Stimulated activated CD8-positive, alpha-beta memory T cell treated with anti-CD3 and anti-CD28 coated beads, Interleukin-4, amount 100 ng/mL, for 4 hours (primary cell): ENCODE measurements at places on chromosomes 5 and 9.
A peak's percentile ranks its signal among the peaks of the same experiment; 100 is the strongest.

DNA sequence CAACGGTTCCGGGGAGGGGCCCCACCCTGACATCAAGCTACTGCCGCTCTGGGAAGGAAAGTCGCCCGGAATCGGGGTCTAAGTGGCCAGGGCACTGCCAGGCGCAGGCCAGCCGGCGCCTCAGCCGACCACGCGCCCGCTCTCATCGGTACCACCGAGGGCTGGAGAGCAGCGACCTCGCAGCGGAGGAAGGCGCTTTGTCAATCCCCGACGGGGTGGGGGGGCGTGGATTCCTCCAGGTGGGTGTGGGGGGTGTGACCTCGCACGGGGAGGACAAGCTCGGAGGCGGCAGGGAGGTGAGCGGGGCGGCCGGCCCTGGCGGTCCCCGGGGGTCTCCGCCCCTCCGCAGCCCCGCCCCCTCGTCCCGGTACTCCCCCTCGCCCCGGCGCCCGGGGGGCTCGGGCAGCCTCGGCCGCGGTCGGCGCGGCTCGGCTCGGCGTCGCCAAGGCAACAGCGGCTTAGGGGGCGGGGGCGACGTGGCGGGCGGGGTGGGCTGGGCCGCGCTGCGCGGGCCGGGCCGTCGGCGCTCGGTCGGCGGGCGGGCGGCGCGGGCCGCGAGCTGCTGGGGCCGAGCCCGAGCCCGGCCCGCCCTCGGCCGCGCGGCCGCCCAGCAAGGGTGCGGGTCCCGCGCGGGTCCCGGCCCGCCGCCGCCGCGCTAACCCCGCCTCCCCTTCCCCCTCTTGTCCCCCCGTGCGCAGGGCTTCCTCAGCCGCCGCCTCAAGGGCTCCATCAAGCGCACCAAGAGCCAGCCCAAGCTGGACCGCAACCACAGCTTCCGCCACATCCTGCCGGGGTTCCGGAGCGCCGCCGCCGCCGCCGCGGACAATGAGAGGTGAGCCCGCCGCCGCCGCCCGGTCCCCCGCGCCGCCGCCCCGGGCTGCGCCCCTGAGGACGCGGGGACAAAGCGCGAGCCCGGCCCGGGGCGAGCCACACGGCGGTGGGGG, 47.5 kb downstream of the DAB2IP start:
- DNase-seq: peak; percentile 40

DNA sequence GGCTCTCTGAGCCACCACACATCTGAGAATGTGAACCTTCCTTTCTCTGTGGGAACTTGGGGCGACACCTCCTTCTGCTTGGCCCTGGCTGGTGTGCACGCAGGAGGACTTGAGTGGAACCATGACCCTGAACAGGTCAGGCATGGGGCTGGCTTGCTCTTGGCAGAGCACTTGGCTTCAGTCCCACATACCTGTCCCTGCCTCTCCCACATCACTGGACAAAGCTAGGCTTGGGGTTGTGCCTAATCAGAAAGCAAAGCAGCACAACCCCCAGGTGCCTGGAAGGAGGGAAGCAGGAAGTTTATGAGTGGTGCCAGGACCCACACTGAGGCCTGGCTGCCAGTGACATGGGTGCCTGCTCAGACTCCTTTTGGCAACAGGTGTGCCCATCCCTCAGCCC, 13.2 kb downstream of the GADD45G start:
- no peak for DNase-seq

GRCh38 chr9:15187589-15187988, 119.4 kb downstream of the TTC39B start:
- DNase-seq: no peak

- no peak for DNase-seq
Measured at GRCh38 chr5:142984525-142984924, 214.3 kb downstream of the ARHGAP26 start.

GRCh38 chr5:122352331-122352730, 40.3 kb downstream of the SNCAIP start:
- DNase-seq: no peak

DNA sequence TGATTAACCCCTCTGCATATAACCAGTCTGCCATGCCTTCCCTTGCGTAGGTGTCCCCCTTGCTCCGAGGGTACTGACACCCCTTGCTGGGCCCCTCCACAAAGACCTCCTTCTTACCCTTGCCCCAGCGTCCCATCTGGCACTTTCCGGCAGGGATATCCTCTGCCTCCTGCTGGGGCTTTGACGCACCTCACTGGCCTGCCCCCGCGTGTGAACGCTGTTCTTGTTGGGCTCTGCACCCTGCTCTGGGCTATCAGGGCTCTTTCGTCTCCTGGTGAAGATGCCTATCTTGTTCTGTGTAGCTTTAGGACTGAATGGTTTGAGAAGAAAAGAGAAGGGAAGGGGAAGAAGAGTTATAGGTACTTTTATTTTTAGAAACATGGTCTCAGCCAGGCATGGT, 53.0 kb downstream of the SUB1 start:
- DNase-seq: no peak

DNA sequence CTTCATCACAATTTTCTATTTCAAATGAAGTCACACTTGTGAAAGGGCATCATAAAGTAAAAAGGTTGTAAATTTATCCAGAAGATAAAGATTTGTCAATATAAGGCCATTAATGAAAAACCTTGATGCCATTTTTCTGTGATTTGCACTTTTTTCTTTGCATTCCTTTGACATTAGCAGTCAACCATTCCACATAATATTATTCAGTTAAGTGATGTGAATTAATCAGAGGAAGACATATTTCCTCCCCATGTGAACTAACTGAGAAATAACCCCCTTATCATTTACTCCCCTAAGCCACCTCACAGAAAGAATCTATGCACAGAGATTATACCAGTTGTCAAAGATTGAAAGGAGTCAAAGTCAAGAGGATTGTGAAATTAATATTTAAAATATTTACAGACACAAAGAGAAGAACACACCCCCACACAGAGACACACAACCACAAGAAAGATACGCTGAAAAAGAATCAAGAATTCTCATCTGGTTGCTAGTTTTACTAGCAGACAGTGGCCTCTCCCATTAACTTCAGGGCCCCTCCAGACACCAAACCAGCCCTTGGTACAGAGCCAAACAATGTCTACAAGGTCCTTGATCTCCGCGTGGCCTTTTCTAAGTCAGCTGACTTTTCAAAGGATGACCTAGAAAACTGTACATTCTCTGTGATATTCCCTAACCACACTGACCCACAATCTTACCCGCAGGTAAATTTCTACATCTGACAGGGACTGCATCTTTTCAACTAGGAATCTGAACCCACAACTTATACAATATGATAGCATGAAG, 29.5 kb downstream of the GNAQ start:
- no peak for DNase-seq

DNA sequence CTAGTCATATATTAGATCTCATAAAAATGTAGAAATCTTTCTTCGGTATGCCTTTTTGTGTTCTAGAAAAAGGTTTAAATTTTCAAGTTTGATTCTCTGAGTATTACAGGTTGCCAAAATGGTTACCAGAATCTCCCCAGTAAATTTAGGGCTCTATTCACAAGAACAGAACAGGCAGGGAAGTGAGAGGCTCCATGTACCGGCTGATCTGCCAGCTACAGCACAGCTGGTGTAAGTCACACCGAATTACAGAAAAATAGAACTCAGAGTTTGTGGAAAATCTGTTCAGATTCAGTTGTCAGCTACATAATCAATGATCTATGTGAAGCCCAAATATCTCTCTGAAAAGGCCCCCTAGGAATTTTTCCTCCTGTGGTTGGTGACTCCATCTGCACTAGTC, 10.5 kb downstream of the FAM81B start:
- no peak for DNase-seq

- DNase-seq: peak; percentile 68
Measured at GRCh38 chr9:129888293-129889121, 53.2 kb downstream of the USP20 start.

- DNase-seq: no peak
Measured at GRCh38 chr5:35741971-35742370, 114.7 kb upstream of the IL7R start.

- DNase-seq: no peak
Measured at GRCh38 chr9:26263478-26263877, 585.2 kb upstream of the TUSC1 start.

DNA sequence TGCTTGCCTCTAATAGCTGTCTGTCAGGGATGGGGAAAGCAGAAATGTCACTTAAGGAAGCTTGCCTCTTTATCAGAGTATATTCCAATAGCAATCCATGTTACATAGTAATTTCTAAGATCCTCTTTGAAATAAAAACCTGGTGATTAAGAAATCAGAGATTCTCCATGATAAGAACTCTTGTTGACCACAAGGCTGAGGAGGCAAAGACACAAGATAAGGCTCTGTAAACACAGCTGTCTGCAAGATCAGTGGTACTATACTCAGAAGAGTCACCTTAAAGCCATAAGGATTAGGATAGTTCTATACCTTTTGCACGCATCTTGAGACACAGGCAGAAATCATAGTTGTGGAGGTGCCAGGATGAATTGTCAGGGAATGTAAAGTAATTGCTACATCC, 40.3 kb downstream of the HEXB start:
- DNase-seq: no peak

DNA sequence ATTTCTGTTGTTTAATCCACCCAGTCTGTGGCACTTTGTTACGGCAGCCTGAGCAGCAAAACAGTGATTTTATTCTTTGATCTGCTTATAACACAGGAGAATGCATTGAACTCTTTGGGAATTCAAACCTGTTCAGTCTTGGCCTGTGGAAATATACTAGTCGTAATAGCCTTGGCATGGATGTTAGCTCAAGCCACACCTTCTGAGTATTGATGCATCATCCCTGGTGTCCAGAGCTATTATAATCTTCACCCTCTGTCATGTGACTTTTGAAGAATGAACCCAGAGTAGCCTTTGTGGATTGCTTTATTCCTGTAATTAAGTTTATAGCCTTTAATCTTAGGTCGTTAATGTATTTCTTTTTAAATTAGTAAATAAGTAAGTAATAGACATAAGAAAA, 50.8 kb upstream of the TEX48 start:
- DNase-seq: no peak

DNA sequence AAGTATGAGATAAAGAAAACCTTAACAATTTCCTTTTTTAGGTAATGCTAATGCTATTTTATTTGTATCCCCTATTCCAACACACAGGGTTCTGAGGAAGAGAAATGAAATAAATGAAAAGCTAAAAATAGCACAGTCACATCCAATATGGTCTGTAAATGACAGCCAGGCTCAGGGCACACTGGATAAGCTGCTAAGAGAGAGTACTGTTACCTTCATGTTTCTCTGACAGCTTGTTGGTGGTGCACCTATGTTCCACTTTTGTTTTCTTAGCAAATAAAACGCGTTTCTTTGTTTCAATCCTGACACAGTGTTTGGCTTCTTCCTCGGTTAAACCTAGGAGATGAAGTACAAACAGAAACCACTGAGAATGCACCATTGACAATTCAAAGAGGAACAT, 41.3 kb downstream of the C6 start:
- DNase-seq: no peak

- no peak for DNase-seq
Measured at GRCh38 chr9:116274293-116274692, 120.7 kb downstream of the PAPPA start.

GRCh38 chr5:126961702-126962101, 68.7 kb downstream of the MARCHF3 start:
- DNase-seq: no peak

DNA sequence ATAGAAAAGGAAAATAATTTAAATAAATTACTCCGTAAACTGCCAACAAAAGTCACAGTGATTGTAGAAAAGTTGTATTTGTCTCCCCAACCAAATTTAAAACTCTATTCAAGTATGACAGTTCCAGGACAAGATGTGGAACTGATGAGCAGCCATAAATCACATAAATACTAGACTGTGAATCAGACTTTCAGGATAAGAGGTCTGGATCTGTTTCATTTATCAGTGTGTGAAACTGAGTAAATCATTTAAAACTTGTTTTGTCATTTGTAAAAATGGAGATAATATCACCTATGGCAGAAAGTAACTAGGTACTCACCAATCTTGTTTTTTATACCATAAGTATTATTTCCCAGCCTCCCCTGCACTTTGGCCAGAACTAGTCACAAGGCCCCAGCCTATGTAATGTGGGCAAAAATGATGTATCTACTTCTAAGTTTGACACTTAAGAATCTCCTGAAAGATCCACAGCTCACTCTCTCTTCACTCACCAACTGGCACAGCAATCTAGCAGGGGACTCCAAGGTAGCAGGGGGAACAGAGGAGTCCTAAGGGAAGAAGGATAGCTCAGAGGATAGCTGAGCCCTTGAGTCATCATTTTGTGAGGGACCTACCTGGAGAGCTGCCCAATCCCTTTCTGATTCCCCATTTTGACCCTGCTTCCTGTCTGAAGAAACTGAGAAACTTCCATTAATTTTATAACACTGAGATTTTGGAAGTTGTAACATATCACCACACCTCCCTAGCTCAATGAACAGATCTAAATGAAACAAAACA, 31.6 kb downstream of the TMEM161B start:
- DNase-seq: no peak

- no peak for DNase-seq
Measured at GRCh38 chr5:99706160-99706559, 777.4 kb upstream of the CHD1 start.

DNA sequence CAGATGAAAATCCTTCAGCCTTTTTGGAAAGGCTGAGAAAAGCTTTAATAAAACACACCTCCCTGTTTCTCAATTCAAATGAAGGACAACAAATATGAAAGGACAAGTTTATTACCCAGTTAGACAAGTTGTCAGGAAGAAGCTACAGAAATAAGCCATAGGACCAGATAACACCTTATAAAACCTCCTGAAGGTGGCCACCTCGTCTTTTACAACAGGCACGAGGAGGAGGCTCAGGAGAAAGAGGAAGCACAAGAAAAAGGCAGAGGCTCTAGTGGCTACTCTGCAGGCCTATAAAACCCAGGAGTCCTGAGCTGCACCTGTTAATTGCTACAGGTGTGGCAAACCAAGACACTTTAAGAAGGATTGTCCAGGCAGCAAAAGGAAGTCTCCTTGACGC, 352.1 kb upstream of the CDH18 start:
- no peak for DNase-seq

- no peak for DNase-seq
Measured at GRCh38 chr9:89115426-89115825, 63.2 kb downstream of the SHC3 start.

- DNase-seq: no peak
Measured at GRCh38 chr5:62720031-62720441, 141.4 kb downstream of the LRRC70 start.

- no peak for DNase-seq
Measured at GRCh38 chr5:109351988-109352864, 57.5 kb downstream of the PJA2 start.

GRCh38 chr5:55062039-55062779, 38.2 kb downstream of the GZMK start:
- DNase-seq: peak; percentile 11

DNA sequence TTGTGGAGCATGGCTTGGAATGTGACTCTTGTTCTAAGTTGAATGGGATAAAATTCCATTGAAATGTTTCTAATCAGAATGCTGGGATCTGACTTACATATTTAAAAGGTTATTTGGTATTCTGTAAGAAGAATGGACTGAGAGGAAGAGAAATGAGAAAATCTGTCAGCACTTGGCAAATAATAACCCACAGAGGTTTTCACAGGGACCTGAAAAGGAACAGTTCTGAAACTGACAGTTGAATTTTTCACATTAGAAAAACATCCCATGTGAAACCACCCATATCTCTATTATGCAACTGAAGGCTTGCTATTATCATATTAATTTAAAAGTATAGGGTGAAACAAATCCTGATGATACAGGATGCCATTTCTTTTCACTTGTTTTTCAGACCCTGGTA, 302.7 kb downstream of the EPB41L4A start:
- no peak for DNase-seq

- no peak for DNase-seq
Measured at GRCh38 chr5:53037141-53037859, 48.1 kb downstream of the ITGA2 start.

GRCh38 chr5:116437351-116437705, 137.3 kb downstream of the SEMA6A start:
- DNase-seq: no peak
